Endodermal cell (in vitro differentiated cells): ENCODE measurements at places on chromosomes 5 and 9. TPM values are rescaled to one million over a fixed set of nuclear protein-coding genes. Genes with fewer than 3 reads are reported as not detected.

The GHR gene
- 1.2 and 1.4 TPM in 2 replicates for total RNA-seq

The TMEM174 gene
- not detected in 2 replicates for total RNA-seq

The ACTBL2 gene
- not detected in 2 replicates for total RNA-seq

GRCh38 chr9:12613071-12613470, 80.1 kb upstream of the TYRP1 start:
- DNase-seq, result no peak

DNA sequence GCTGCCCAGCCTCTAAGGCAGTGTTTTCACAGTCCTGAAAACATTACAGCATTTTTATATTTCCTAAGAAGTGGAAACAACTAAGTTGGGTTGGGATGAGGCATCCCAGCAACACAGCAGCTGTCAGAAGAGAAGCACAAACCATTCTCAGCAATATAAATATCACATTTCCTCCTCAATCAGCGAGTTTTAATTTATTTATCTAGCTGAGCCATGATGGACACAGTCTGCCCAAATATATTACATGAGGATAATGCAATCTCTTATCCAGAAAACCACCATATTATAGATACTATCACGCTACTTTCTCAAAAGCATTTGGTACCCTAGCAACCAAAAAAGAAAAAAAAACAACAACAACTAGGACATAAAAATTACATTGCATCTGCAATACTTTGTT, 158.5 kb downstream of the FSTL4 start:
- no peak for DNase-seq

DNA sequence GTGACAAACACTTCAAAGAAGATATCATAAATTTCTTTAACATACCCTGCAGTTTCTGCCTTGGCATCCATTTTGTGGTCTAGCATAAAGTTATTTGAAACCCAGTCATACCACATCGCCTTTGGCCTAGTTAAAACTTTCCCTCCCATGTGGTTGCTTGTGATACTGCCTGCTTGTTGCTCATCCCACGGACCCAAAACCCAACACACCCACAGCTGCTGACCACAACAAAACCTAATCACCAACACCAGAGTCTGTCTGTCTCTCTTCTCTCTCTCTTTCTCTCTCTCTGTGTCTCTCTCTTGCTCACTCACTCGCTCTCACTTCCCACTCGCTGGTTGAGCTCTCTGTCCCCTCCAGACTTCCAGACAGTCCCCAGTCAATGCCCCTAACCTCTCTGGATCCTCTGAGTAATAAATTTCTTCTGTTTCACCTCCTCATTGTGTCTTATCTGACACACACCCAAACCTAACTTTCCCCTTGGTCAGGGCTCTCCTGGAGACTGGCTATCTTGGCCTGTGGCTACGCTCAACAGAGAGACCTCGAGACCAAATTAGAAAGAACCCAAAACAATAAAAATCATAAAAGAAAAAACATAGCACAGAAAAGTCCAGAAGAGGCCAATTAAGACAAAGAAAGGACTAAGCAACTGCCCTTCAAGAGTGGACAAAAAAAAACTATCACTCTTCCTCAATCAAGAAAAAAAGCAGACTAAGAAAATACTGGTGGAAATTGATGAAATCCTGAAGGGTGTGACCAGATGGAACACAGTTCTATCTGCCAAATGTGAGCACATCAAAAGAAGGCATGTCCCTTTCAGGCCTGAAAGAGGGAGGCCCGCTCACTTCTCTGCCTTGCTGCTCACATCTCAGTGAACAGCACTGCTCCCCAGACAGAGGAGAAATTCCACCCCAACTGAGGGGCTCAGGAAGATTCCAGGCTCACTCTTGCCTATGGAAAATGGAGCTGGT, 41.5 kb downstream of the TTLL11 start:
- no peak for DNase-seq

DNA sequence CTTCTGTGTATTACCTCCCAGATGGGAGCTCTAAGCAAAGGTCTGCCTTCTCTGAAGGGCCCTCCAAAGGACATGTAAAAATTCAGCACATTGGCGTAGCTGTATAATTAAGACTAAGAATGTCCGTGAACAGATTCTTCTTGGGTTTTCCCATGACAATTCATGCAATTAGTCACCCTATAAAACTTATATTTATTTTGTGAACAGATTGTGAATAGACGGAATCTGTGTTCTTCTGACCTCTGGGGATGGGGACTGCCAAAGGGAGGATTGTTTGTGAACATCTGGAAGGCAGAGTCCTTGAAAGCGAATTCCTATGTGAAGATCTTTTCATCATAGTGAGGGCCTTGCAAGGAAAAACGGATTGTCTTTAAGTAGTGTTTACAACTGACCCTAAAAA, 111.3 kb downstream of the EGFLAM start:
- no peak for DNase-seq

- DNase-seq, result no peak
These were observed 73.7 kb downstream of the RCL1 start for GRCh38 chr9:4866239-4866969.

- no peak for DNase-seq
These were observed 224.9 kb downstream of the EBF1 start for GRCh38 chr5:158874792-158875191.
